ENCODE measurements at places on chromosomes 7 and 10.
A peak's percentile ranks its signal among the peaks of the same experiment; 100 is the strongest.

DNA sequence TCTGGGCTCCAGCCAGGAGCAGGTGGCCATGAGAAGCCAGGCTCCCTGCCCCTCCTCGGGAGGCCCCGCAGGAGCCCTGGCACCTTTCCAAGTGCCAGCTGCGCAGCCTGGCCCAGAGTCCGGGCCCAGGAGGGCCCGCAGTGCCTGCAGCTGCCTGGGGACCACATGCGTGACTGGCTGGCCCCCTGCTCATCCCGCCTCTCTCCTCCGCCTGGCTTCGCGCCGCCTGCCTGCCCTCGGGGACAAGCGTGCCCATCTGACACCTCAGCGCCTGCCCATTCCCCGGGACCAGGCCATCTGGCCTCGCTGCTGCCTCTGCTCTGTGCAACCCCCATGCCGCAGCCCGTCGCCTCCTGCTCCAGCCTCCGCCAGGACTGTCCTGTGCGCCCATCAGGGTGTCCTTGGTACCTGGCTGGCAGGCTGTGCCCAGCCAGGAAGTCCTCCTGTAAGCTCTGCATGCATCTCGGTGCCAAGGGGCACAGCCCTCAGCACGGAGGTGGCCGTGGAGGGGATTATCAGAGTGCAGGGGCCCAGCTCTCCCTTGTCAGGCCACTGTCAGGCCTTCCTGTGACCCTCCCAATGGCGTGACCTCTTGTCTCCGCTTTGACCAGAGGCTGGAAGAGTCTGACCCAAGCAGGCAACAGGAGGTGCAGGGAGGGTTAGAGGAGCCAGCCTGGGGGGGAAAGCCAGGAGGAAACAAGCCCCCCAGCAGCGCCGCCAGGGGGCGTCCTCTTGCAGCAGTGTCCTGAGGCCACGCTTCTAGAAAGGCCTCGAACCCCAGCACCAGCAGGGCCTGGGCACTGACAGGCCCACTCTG is 50.5 kb downstream of the TMEM209 start:
- DNase-seq = no peak

GRCh38 chr10:624605-625332 is 64.7 kb downstream of the DIP2C start:
- DNase-seq = no peak

DNA sequence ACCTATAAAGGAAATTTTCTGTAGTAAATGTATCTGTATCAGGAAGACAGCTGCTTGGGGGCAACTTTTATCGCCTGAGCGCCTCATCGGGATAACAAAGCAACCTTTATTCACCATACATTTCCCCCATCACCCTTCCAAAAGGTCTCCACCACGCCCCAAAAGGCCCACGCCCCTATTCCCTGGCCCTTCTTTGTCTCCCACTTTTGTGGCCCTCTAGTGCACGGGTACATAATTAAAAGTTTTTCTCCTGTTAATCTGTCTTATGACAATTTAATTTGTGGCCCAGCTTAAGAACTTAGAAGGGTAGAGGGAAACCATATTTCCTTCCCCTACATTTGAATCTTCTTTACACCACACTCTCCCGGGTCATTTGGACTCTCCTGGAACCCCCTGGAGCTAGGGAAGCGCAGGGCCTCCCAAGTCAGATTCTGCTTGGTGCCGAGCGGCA is 625 bp downstream of the RP9 start:
- DNase-seq = peak; percentile 2

DNA sequence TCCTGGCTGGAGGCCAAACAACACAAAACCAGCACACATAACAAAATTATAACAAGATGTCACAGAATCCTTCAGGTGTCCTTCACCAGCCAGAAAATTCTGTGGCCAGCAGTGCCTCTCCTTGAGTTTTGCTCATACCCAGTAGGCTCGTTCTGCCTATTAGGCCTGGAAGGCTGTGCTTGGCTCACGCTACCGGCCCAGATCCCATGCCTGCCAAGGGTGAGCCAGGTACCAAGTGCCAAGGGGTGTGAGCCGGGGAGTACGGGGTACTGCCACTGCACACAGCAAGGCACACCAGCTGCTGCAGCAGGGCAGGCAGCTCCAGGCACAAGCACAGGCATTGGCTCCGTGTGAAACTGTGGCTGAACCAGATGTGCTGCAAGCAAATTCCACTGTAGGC is 1562.0 kb downstream of the REEP3 start:
- no peak for DNase-seq

DNA sequence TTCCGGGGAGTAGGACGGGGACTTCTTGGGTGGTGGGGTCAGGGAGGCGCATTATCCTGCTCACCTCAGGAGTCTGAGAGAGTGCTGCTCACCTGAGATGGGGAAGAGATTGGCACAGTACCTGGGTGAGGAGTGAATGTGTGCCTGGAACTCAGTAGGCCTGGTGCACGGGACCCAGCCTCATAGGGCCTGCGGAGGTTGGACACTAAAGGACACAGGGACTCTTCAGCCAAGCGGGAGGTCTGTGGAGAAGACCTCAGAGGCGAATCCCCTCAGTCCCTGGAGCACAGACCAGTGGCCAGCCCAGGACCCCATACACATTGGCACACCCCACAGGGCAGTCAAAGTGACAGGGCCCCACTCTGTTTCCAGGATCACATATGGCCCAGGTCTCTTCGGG is 73.2 kb downstream of the OAT start:
- no peak for DNase-seq

- DNase-seq = no peak
These were observed 233.9 kb downstream of the DNAJB6 start for GRCh38 chr7:157570531-157571200.

GRCh38 chr7:54904130-54904529 is 114.7 kb upstream of the EGFR start:
- no peak for DNase-seq

- DNase-seq = no peak
These were observed 945.5 kb downstream of the SORCS3 start for GRCh38 chr10:105586451-105587098.

DNA sequence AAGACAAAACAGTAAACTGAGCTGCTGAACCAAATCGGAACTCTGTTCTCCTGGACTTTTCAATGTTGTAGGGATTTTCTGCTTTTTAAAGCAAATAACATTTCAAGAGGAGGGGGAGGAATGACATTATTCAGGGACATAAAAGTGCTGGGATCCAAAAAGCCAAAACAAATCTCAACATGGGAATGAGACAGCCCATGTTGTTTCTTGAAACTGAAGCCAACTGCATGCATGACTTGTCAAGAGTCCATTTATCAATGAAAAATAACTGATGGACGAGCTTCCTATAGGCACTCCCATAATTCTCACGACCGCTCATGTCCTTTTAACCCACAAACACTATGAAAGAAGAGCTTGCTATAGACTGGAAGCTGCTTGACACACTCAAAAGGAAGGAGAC is 27.8 kb downstream of the FAM53B start:
- no peak for DNase-seq

DNA sequence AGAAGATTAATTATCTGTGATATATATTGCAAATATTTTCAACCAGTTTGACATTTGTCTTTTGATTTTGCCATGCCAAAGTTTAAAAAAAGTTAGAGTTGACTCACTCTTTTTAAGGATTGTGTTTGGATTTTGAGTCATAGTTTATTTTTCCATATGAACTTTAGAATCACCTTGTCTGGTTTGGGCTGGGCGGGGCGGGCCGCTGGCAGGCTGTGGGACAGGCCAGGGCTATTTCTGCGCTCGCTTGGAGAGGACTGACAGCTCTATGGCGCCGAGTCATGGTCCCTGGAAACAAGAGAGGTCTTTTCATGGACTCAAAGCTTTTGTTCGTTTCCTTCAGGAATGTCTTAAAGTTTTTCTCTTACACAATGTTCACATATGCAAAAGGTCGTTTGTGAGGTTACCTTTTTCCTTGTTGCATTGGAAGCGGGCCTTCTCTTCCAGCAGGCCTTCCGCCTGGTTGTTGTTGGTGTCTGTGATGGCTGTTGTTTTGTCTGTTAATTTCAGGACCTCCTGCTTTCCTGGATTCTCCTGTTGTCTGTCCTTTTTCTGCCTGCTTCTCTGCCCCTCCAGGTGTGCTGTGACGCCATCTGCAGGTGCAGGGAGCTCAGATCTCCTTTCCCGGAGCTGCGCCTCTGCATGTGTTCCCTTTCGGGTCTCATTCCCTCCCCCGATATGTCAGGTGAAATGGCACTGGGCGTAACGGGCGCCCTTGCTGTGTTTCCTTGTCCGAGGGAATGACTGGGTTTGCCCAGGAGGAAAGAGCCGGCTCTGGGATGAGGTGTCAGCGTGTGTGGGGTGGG is 53.8 kb downstream of the INPP5A start:
- no peak for DNase-seq

DNA sequence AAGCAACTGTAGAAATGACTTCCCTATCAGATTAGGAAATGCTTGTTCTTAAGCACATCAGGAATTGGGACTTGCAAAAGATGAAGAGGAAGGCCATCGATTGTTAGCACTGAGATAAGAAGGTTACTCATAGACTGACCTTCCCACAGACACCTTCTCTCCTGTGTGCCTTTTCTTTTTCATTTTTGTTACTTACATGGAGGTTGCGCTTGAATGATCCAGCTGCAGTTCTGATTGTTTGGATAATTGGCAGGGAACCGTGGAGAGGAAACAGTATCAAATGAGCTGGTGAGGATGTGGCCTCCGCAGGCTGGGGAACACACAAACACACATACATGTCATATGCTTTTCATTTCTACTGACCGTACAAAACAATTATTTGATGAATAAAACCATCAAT is 134.9 kb upstream of the RSU1 start:
- DNase-seq = no peak

- DNase-seq = no peak
These were observed 60.7 kb downstream of the GBF1 start for GRCh38 chr10:102306006-102306405.

GRCh38 chr10:3293581-3294431 is 121.2 kb upstream of the PITRM1 start:
- no peak for DNase-seq

DNA sequence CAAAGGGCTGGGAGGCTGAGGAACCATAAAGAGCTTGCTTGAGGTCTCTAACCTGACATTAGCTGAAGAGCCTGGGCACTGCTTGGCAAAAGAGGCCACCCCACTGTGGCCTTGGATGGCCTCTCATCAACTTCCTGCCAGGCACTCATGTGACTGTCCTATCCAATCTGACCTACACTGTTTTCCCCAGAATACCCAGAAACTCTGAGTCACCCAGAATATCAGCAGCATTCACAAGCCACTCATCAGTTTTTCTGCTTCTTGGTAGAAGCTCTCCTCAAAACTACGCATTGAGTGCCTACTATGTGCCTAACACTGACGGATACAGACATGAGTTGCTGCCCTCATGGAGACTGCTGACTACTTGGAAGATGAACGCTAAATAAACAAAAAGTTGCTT is 4.1 kb upstream of the NT5C2 start:
- no peak for DNase-seq

DNA sequence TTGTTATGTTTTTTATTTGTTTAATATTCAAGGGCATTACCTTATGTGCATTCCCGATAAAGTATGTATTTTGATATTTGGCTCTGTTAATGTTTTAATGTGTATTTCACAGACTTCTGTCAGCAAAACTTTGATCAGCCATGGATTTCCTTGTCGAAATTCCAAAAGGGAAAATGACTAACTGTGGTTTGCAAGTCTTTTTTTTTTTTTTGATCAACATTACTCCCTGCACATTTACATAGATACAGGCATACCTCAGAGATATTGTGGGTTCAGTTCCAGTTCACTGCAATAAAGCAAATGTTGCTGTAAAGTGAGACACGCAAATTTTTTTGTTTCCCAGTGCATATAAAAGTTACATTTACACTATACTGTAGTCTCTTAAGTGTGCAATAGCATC is 351.9 kb downstream of the CXCL12 start:
- no peak for DNase-seq

- DNase-seq = no peak
These were observed 112.4 kb upstream of the FAM171A1 start for GRCh38 chr10:15483215-15484075.

GRCh38 chr10:86658261-86658741 is 4.0 kb downstream of the OPN4 start:
- no peak for DNase-seq

DNA sequence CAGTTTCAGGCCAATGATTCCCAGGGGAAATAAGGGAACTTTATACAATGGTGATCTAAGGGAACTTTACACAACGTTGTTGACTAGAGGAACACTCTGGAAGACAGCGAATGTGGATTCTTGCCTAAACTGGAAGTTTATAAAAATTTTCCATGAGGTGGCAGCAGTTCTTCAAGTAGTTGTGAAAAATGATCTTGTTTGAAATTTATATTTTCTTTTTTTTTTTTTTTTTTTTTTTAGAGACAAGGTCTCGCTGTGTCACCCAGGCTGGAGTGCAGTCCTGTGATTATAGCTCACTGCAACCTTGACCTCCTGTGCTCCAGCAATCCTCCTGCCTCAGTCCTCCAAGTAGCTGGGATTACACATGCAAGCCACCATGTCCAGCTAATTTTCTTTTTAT is 32.1 kb upstream of the GTF2I start:
- DNase-seq = peak; percentile 32

DNA sequence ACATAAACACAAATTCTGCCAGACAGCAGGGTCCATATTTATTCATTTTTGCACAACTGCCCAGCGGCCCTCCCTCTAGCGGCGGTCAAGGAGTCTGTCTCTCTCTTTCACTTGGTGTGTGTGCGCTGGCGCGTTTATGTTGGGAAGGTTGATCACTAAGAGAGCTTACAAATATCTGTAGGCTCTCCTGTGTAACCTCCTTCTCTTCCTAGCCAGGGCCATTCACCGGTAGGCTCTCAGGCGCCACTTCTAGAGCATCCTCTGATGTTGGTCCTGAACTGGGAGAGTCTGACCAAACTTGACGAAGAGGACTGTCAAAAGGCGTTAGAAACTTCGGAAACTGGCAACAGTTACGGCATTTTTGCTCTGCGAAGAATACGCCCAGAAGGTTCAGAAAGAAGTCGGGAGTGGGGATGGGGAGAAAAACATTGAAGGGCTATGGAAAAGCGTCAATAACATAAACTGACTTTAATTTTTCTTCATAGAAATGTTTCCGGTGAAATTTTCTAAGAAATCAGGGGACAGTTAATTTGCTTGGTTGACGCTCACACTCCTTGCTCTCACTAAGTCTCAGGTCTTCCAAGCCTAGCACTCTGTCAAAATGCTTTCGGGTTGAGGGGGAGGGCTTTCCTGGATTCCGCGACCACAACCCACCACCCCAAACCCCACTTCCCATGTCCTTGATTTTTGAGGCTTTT is 731.1 kb downstream of the ZWINT start:
- no peak for DNase-seq

GRCh38 chr10:64103750-64104470 is 582.7 kb downstream of the REEP3 start:
- DNase-seq = no peak

DNA sequence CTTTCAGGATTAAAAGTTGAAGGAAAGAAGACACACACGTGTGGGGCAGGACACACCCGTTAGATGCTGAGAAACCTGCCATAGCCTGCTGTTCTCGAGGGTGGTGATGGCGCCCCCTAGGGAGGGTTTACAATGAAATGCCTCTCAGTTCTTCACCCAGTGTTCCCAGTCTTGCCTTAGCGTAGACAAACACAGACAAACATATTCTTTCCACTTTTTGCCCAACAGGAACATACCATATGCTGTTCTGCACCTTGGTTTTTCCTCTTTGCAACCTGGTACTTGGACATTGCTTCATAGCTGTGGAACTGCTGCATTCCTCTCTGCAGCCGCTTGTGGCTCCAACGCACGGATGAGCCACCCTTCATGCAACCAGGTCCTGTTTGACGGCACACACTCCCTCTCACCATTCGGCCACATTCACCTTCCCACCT is 23.3 kb upstream of the HSPA12A start:
- no peak for DNase-seq
